Activated CD4-positive, alpha-beta T cell treated with anti-CD3 and anti-CD28 coated beads, Interleukin-2, amount 10 ng/mL, durations not matched to agents 7 days and 5 days (primary cell): ENCODE measurements at places on chromosomes 11 and 22.

- DNase-seq = peak; percentile 61
These were observed 8.2 kb downstream of the SUSD2 start for GRCh38 chr22:24189249-24190158.

GRCh38 chr11:22851477-22851876 is 8.8 kb downstream of the CCDC179 start:
- DNase-seq = no peak

GRCh38 chr11:93194673-93195291 is 3.0 kb downstream of the SLC36A4 start:
- no peak for DNase-seq

DNA sequence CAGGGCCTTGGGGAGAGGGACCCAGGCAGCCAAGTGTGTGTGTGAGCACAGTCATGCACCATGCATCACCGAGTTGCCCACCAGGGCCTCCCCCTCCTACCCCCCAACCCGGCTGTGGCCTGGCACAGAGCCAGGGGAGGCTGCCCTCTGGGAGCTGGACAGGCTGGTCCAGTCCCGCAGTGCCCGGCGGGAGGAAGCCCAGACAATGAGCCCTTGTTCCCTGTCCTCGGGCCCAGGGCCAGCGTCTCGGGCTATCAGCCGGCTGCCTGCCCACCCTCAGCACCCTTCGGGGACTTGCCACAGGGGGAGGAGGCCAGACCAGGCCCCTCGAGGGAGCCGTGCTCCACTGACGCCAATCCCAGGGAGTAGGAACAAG is 4.5 kb downstream of the LRRC75B start:
- DNase-seq = no peak

- no peak for DNase-seq
These were observed 110.9 kb downstream of the KCNC1 start for GRCh38 chr11:17845431-17845881.
